Activated CD8-positive, alpha-beta T cell treated with anti-CD3 and anti-CD28 coated beads for 36 hours (primary cell): ENCODE measurements at places on chromosomes 5 and 9.
A peak's percentile ranks its signal among the peaks of the same experiment; 100 is the strongest.

- no peak for DNase-seq
Observed at GRCh38 chr9:28528049-28528448, 954.8 kb upstream of the C9orf72 start.

DNA sequence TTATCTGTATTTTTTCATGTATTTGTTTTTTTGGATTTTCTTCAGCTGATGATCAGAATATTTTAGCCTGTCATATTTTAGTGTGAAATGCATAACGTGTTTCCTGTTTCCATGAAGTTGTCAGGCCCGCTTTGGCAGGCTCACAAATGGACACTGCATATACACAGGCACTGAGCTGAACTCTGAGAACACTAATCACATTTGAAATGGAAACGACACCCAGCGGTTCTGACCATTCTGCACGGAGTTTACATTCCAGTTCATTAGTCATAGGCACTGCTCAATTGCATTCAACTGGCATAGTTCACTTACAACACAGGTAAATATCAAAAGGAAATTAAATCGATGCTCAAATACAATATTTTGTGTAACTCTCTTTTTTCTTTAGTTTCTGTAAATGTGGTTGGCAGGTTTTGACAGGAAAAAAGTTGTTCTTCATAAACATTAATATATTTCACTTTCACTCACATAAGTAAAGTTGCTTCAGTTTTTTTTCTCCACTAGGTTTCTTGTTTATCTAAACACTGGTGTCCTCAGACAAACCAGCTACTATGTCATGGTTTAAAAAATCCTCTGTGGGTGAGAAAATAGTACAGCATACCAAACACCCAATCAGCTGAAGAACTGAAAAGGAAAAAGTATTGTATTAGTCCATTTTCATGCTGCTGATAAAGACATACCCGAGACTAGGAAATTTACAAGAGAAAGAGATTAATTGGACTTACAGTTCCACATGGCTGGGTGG, 559.0 kb upstream of the DAP start:
- no peak for DNase-seq

DNA sequence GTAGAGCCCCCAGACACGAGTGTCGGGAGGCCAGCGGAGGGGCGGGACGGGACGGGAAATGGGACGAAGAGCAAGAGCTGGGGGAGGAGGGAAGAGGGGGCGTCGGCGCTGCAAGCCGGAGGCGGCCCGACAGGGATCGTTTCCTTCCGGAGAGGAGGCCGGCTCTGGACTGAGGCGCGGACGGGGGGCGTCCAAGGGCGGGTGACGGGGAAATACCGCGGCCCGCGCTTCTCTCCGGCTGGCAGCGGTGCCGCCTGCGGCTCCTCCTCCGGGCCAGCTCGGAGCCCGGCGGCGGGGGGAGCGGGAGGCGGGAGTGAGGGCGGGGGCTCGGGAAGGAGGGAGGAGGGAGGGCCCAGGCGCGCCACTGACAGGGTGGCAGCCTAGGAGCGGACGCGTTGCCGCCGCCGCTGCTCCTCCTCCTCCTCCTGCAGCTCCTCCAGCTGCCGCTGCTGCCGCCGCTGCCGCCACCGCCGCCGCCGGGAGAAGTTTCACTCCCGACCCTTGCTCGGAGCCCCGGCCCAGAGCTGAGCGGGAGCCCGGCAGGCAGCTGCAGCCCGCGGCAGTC, at the start of gene CHSY3:
CHSY3 (plus strand) TSS at position 364 of the 565 bp plus-strand sequence.
- peak; percentile 47 for DNase-seq

- no peak for DNase-seq
Observed at GRCh38 chr5:143051244-143052058, 281.3 kb downstream of the ARHGAP26 start.
